Chondrocyte (in vitro differentiated cells): ENCODE measurements at places on chromosomes 1 and 21. TPM values are rescaled to one million over a fixed set of nuclear protein-coding genes. Genes with fewer than 3 reads are reported as not detected.

DNA sequence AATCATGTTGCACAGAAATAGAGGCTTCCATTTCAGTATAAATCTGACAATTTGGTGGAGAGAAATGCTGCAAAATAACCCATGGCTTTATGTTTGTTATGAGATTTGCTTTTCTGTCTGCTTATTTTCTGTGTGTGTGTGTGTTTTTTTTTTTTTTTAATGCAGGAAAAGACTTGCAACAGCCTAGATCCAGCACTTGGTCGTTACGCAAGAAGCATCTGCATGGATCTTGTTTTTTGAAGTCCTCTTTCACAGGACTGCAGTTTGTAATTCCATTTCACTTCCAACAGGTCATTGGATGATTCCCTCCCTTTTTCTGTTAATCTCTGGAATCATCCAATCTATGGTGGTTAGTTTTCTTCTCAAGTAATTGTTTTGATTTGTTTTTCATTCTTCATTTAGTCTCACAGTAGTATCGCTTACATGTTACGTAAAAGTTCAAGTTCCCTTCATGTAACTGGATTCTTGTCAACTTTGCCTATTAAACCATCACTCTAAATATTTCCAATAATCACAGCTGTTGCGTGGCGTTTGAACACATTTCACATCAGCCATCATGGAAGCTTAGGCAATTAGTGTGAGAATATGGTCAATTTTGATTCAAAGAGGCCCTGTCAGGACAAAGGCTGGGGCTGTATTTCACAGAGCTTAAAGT, 312.9 kb downstream of the NFIA start:
- peaks cover 30% of the 10 kb centered on the region for H3K4me1 ChIP-seq
- H3K4me3 ChIP-seq: no peak overlapping the region
- H3K36me3 ChIP-seq: peaks cover 2% of the 10 kb centered on the region
- DNase-seq: no peak

DNA sequence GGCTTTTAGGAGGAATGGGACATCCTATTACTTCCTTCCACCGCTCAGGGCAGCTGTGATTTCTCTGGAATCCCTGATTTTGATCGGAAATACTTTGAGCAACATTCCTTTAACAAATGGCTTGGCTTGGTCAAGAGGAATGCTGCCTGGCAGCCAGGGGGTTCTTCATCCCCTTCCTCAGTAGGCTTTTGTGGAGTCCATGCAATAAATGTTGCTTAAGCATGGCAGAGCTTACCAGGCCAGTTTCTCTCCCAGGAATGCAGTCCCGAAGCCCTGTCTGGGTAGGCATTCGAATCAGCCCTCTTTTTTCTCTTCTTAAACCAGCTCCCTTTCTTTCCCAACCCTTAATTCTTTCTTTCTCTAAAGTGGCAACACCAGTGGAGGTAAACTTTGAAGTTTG, 177.1 kb upstream of the KIAA0040 start:
- H3K27ac ChIP-seq: no peak overlapping the region
- H3K4me3 ChIP-seq: no peak overlapping the region
- peaks cover 10% of the 10 kb centered on the region for H3K27me3 ChIP-seq
- H3K4me1 ChIP-seq: no peaks in the 10 kb centered on the region
- no peaks in the 10 kb centered on the region for H3K36me3 ChIP-seq
- no peak for DNase-seq

DNA sequence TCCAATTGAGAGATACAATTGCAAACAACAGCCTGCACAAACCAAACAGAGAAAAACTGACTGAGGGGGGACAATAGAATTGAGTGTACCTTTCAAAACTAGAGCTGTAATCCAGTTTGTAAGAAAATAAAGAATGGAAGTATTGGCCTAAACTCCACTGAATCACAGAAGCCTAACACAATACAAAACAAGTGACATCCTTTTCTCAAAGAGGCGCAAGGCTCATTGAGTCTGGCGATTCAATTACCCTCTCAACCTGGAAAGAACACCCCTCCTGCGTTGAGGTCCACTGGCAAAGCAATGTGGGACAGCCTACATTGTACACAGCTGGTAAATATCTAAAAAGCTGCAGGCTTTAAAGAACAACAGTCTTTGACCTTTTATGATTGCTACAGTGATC, 182.6 kb downstream of the DPYD start:
- no peaks in the 10 kb centered on the region for H3K36me3 ChIP-seq
- H3K4me3 ChIP-seq: no peak overlapping the region

DNA sequence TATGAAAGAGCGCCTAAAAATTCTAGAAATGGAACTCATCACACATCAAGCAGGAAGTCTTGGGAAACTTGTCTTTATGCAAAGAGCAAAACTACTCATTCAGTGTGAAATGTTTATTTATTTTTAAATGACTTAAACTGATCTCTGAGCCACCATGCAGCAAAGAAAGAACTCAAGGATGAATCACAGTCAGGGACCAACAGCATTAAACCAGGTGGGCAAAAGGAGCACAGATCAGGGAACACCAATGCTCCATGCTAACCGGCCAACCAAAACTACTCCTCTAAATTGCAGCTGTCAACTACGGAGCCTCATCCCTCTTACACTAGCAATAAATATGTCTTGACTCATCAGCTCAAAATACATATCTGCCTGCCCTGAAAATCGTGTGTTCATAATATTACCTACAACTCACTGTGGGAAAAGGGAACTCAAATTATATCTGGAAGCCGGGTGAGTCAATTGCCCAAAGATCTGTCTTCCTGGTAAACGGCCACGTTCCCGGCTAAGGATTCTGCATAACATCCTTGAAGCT, 129.2 kb downstream of the PTPN14 start:
- DNase-seq: no peak
- peaks cover 2% of the 10 kb centered on the region for H3K36me3 ChIP-seq
- peaks cover 88% of the 10 kb centered on the region for H3K4me1 ChIP-seq
- no peak overlapping the region for H3K4me3 ChIP-seq
- no peaks in the 10 kb centered on the region for H3K27me3 ChIP-seq

- peaks cover 14% of the 10 kb centered on the region for H3K4me1 ChIP-seq
- no peak for DNase-seq
- H3K36me3 ChIP-seq: peaks cover 11% of the 10 kb centered on the region
- H3K27me3 ChIP-seq: no peaks in the 10 kb centered on the region
- no peak overlapping the region for H3K4me3 ChIP-seq
Observed at GRCh38 chr1:112923959-112924349, 32.0 kb downstream of the SLC16A1 start.

- no peaks in the 10 kb centered on the region for H3K36me3 ChIP-seq
- peak overlapping the region; percentile 3 for H3K27ac ChIP-seq
Observed at GRCh38 chr1:101291562-101292380, 55.0 kb downstream of the S1PR1 start.

DNA sequence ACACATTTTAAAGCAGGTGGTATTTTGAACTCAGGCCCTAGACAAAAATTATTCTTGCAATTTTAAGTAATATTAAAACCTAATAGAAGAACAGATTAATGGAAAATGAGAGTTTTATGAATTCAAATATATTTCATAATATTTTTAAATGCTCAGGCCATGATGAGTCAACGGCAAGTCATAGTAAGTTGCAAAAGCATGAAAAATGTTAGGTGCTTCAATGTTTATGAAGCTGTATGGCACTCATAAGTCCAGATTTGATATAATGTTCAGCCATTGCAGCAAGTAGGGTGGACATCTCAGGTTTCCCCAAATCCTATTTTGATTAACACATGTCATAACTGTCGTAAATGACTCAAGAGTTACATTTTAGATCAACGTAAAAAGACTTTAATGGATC, 112.6 kb downstream of the GRIK1 start:
- H3K27ac ChIP-seq: no peak overlapping the region
- peaks cover 13% of the 10 kb centered on the region for H3K4me1 ChIP-seq
- H3K36me3 ChIP-seq: no peaks in the 10 kb centered on the region
- no peak overlapping the region for H3K4me3 ChIP-seq

GRCh38 chr1:53625766-53626520, 113.0 kb downstream of the GLIS1 start:
- H3K27me3 ChIP-seq: no peaks in the 10 kb centered on the region
- H3K36me3 ChIP-seq: no peaks in the 10 kb centered on the region
- no peak overlapping the region for H3K4me3 ChIP-seq
- H3K27ac ChIP-seq: peak overlapping the region; percentile 50
- no peak for DNase-seq
- peaks cover 40% of the 10 kb centered on the region for H3K4me1 ChIP-seq

GRCh38 chr1:63087966-63088365, 234.4 kb upstream of the FOXD3 start:
- H3K36me3 ChIP-seq: no peaks in the 10 kb centered on the region
- peaks cover 27% of the 10 kb centered on the region for H3K27me3 ChIP-seq

DNA sequence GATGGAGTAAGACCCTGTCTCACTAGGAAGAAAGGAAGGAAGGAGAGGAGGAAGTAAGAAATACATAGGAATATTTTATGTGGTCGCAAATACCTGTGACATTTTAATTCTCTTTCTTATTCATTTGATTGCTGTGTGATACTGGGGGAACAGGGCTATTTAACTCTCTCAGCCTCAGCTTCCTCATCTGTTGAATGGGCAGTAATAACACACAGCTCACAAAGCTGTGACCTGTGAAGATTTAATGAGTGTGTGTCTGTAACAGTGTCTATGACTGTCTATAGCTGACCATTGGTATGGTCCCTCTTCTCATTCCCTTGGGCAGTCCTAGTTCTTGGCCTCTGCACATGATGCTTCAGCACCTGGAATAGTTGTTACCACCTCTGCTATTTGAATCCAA, 13.6 kb upstream of the GPR161 start:
- H3K4me1 ChIP-seq: peaks cover 3% of the 10 kb centered on the region
- no peaks in the 10 kb centered on the region for H3K27me3 ChIP-seq
- H3K4me3 ChIP-seq: no peak overlapping the region
- DNase-seq: no peak

DNA sequence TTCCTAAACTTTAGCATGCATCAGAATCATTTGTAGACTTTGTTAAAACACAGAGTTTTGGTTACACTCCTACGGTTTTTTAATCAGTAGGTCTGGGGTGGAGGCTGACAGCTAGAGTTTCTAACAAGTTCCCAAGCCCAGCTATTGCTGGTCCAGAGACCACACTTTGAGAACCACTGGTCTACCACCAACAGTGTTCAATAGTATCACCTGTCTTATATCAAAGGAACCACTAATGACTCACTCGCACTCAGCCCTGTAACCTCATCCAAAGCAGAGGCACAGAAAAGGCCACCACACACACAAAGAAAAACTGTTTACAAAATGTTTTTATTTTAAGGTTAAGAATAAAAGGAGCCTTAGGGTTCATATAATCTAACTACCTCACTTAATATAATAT, 68.7 kb downstream of the HIVEP3 start:
- H3K36me3 ChIP-seq: peaks cover 1% of the 10 kb centered on the region
- no peak overlapping the region for H3K27ac ChIP-seq
- H3K27me3 ChIP-seq: no peaks in the 10 kb centered on the region
- peaks cover 21% of the 10 kb centered on the region for H3K4me1 ChIP-seq

GRCh38 chr1:200471739-200472138, 61.9 kb upstream of the ZNF281 start:
- peaks cover 2% of the 10 kb centered on the region for H3K27me3 ChIP-seq
- no peak for DNase-seq
- peaks cover 4% of the 10 kb centered on the region for H3K4me1 ChIP-seq
- H3K27ac ChIP-seq: no peak overlapping the region

- no peak for DNase-seq
- no peak overlapping the region for H3K27ac ChIP-seq
- no peak overlapping the region for H3K4me3 ChIP-seq
Observed at GRCh38 chr1:3494321-3495308, 40.1 kb downstream of the ARHGEF16 start.

DNA sequence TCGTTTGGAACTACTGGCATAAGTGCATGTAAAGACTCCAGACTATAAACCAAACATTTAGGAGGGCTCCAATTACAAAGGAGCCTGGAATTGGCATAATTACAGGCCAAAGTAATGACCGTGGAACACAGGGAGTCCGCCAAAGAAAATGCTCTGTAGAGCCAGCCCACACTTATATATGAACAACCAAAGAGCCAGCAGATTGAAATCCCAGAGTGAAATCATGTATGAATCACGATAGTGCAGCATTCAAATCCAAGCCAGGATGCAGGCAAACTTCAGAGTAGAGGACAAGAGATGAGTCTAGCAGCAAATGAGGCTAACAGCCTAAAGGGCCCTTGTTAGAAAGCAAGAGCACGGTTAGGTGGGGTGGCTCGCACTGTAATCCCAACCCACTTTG, 13.1 kb downstream of the VPS26C start:
- peaks cover 36% of the 10 kb centered on the region for H3K4me1 ChIP-seq
- H3K36me3 ChIP-seq: no peaks in the 10 kb centered on the region
- no peak overlapping the region for H3K27ac ChIP-seq
- H3K4me3 ChIP-seq: no peak overlapping the region
- DNase-seq: no peak
- no peaks in the 10 kb centered on the region for H3K27me3 ChIP-seq

- H3K36me3 ChIP-seq: no peaks in the 10 kb centered on the region
- no peaks in the 10 kb centered on the region for H3K27me3 ChIP-seq
- no peak overlapping the region for H3K27ac ChIP-seq
- DNase-seq: no peak
- no peaks in the 10 kb centered on the region for H3K4me1 ChIP-seq
- no peak overlapping the region for H3K4me3 ChIP-seq
Observed at GRCh38 chr1:93690921-93691789, 9.5 kb upstream of the BCAR3 start.

DNA sequence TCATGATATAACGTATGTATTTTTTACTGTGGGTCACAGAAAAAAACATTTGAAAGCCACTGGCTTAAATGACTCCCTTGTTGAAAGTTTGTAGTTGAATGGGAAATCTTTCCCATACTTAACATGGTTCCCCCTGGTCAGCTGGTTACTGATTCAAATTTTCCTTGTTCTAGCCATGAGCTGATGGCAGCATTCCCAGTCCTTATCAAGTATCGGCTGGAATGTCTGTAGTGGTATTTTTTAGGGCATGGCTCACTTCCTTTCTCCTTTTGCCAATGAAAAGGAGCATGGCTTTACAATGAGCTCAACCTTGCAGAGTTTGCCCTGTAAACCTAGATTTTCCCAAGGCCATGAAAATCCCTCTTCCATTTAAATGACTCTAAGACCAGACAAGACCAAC, 55.7 kb downstream of the GIPC2 start:
- peaks cover 67% of the 10 kb centered on the region for H3K4me1 ChIP-seq
- H3K4me3 ChIP-seq: no peak overlapping the region
- H3K27me3 ChIP-seq: no peaks in the 10 kb centered on the region
- no peak for DNase-seq
- H3K36me3 ChIP-seq: no peaks in the 10 kb centered on the region

GRCh38 chr1:209490013-209490412, 93.5 kb upstream of the CAMK1G start:
- peaks cover 4% of the 10 kb centered on the region for H3K4me1 ChIP-seq
- H3K27me3 ChIP-seq: peaks cover 18% of the 10 kb centered on the region
- no peak overlapping the region for H3K4me3 ChIP-seq
- no peaks in the 10 kb centered on the region for H3K36me3 ChIP-seq
- H3K27ac ChIP-seq: no peak overlapping the region

The MYBPH gene
- total RNA-seq: not detected in 3 replicates

The VWA5B1 gene
- total RNA-seq: not detected in 3 replicates

The ADAMTS1 gene
- 27.2 to 91.2 TPM (median 29.7 TPM) in 3 replicates for total RNA-seq

The SLC5A3 gene
- 47.6 to 92.7 TPM (median 48.0 TPM) in 3 replicates for total RNA-seq

The REN gene
- total RNA-seq: not detected in 3 replicates

The NUAK2 gene
- total RNA-seq: 1.7 to 3.3 TPM (median 3.3 TPM) in 3 replicates
